Small intestine (tissue), 16 donors: ENCODE measurements at places on chromosomes 7 and 10. TPM values are rescaled to one million over a fixed set of nuclear protein-coding genes. Genes with fewer than 3 reads are reported as not detected.

GRCh38 chr10:76641215-76641614 lies 996.4 kb downstream of the KCNMA1 start:
- H3K27ac ChIP-seq = no peak overlapping the region
- no peaks in the 10 kb centered on the region for H3K27me3 ChIP-seq
- no peaks in the 10 kb centered on the region for H3K4me1 ChIP-seq
- H3K36me3 ChIP-seq = no peaks in the 10 kb centered on the region

DNA sequence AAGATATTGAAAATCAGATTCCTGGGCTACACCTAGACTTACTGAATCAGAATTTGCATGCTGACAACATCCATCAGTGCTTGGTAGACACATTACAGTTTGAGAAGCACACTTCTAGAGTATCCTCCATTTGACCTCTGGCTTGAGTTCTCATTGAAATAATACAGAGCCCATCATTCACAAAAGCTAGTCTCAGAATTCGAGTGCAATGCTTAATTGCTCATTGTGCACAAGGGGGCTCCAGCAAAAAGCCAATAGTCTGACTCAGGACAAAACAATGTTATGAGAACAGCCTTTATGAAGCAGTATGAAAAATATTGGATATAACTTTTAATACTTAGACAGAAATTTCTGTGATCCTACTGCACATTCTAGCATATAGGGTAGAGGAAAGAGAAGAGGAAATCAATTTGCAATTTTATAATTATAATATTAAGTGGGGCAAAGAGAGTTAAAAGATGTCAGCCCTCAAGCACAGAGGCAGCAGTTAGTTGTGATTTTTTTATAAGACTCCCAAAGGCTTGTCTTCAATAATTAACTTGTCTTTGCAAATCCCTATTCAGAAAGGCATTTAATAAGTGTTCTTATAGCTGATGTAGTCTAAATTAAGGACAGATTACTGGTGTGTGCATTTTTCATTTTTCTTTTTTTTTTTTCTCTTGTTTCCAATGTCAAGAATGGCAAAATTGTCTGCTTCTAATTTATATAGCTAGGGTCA lies 105.8 kb upstream of the ANK3 start:
- no peaks in the 10 kb centered on the region for H3K36me3 ChIP-seq
- no peak overlapping the region for H3K27ac ChIP-seq
- no peaks in the 10 kb centered on the region for H3K27me3 ChIP-seq
- no peak for DNase-seq
- H3K4me3 ChIP-seq = no peak overlapping the region
- H3K4me1 ChIP-seq = no peaks in the 10 kb centered on the region

GRCh38 chr7:100887516-100888290 lies 1.8 kb downstream of the UFSP1 start:
- no peaks in the 10 kb centered on the region for H3K27me3 ChIP-seq
- no peak for DNase-seq
- no peak overlapping the region for H3K4me3 ChIP-seq
- peak overlapping the region; percentile 85 for H3K27ac ChIP-seq
- peaks cover 2% of the 10 kb centered on the region for H3K4me1 ChIP-seq
- H3K36me3 ChIP-seq = peaks cover 24% of the 10 kb centered on the region

DNA sequence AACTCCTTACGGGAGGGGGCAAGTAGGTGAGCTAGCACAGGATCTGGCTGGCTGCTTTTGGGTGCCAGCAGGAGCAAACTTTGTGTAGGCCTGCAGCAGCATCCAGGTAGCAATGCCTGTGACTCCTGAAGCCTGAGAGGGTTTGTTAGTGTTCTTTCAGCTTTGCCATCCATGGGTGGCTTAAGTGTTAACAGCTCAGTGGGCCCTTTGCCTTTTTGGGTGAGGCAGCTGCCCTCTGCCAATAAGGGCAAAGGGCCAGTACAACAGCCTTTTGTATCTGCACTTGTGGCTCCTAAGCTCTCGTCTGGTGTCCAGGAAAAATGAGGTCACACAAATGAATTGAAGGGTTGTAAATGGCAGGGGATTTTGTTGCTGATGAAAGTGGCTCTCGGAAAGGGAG lies 359.0 kb upstream of the CHRM2 start:
- no peak overlapping the region for H3K4me3 ChIP-seq
- DNase-seq = no peak
- H3K36me3 ChIP-seq = no peaks in the 10 kb centered on the region
- no peaks in the 10 kb centered on the region for H3K4me1 ChIP-seq
- no peak overlapping the region for H3K27ac ChIP-seq

GRCh38 chr7:27071622-27072390 lies 24.0 kb downstream of the HOXA1 start:
- H3K4me1 ChIP-seq = peaks cover 4% of the 10 kb centered on the region
- no peaks in the 10 kb centered on the region for H3K27me3 ChIP-seq
- peak; percentile 34 for DNase-seq
- H3K4me3 ChIP-seq = no peak overlapping the region

DNA sequence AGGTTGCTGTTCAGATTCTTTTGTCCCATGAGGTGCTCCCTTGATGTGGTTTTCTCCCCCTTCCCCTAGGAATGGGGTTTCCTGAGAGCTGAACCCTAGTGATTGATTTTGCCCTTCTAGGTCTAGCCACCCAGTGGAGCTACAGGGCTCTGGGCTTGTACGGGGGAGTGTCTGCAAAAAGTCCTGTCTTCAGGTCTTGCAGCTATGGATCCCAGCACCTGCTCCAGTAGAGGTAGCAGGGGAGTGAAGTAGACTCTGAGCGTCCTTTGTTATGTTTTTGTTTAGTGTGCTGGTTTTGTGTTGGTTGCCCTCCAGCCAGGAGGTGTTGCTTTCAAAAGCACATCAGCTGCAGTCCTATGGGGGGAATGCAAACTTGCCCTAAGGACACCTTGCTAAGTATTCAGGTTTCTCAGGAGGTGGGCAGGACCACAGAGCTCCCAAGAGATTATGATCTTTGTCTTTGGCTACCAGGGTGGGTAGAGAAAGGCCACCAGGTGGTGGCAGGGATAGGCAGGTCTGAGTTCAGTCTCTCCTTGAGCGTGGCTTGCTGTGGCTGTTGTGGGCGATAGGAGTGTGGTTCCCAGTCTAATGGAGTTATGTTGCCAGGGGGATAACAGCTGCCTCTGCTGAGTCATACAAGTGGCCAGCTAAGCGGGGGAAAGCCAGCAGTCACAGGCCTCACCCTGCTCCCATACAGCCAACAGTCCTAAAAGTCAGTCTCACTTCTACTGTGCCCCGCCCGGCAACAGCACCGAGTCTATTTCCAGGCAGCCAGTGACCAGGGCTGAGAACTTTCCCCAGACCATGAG lies 92.4 kb upstream of the JCAD start:
- no peak overlapping the region for H3K27ac ChIP-seq
- no peaks in the 10 kb centered on the region for H3K27me3 ChIP-seq
- no peaks in the 10 kb centered on the region for H3K4me1 ChIP-seq
- no peaks in the 10 kb centered on the region for H3K36me3 ChIP-seq
- DNase-seq = peak; percentile 27
- H3K4me3 ChIP-seq = no peak overlapping the region

DNA sequence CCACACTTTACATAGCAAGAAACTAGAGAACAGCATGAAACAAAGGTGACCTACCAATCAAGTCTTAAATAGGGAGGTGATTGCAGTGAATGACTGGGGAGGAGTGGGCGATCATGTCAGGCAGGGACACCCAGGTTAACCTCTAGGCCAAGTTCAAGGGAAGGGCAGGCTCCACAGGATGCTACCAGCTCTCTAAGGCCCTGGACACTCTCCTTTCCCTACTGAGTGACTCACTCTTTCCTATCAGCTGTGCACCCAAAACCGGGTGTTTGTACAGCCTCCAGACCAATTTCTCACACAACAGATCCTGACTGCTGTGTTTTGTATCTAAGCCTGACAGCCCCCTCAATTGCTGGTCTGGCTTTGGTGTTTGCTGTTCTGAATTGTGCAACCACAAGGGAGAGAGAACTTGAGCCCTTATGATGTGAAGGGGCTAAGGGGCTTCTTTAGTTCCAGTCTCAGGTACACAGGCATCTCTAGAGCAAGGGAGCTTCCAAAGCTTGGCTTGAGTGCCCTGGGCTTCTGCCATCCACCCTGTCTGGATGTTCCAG lies 107.8 kb downstream of the TBXAS1 start:
- H3K4me3 ChIP-seq = no peak overlapping the region
- no peak overlapping the region for H3K27ac ChIP-seq
- H3K4me1 ChIP-seq = no peaks in the 10 kb centered on the region
- no peaks in the 10 kb centered on the region for H3K36me3 ChIP-seq

The ARHGAP12 gene
- 31.8 TPM for polyA plus RNA-seq

The CPED1 gene
- 2.5 TPM for polyA plus RNA-seq

The FAM25A gene
- not detected for polyA plus RNA-seq

The PGAM2 gene
- 2.2 TPM for polyA plus RNA-seq

The SAP25 gene
- polyA plus RNA-seq = 28.2 TPM

The LRRC18 gene
- 0.03 TPM for polyA plus RNA-seq

The CELF2 gene
- polyA plus RNA-seq = 1.8 TPM
